ENCODE measurements at places on chromosomes 16 and 17.

GRCh38 chr17:64185101-64185500, 55.2 kb upstream of the ERN1 start:
- ATAC-seq: no peak

GRCh38 chr17:57737450-57737849, 7.6 kb downstream of the CCDC182 start:
- ATAC-seq: no peak

- ATAC-seq: no peak
Observed at GRCh38 chr16:86502856-86503748, 7.2 kb upstream of the FOXF1 start.

DNA sequence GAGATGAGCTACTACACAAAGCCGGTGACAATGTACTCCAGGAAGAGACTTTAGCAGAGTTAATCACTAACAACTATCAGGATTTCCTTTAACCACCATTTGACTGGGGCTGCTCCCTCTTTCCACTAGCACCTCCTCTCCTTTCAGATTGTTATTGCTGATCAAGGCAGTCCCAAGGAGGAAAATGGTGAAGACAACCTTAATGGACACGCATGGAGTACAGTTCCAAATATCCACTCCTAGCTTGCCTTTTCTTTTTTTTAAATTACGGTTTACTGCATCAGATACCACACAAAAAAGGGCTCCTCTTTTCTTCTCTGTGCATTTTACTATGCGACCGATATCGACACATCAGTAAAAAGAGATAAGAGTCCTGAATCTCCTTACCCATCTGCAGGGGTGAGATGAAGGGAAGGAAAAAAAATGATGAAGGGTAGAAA, 30.9 kb downstream of the FAM222B start:
- peak; percentile 30 for ATAC-seq

DNA sequence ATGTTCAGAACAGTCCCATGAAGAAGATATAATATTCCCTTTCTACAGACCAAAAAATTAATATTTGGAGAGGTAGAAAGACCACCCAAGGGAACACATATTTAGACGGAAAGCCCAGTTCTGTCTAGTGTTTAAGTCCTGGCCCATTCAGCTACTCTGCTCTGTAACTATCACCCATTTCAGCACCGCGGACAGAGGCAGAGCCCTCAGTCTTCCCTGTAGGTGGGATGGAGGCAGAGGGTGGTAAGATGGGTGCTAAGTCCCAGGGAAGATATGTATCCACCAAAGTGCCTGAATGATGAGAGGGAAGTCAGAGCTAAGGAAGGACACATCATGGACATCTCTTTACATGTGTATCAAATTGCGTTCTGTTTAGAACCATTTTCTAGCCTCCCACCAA, 27.8 kb upstream of the C16orf78 start:
- no peak for ATAC-seq

DNA sequence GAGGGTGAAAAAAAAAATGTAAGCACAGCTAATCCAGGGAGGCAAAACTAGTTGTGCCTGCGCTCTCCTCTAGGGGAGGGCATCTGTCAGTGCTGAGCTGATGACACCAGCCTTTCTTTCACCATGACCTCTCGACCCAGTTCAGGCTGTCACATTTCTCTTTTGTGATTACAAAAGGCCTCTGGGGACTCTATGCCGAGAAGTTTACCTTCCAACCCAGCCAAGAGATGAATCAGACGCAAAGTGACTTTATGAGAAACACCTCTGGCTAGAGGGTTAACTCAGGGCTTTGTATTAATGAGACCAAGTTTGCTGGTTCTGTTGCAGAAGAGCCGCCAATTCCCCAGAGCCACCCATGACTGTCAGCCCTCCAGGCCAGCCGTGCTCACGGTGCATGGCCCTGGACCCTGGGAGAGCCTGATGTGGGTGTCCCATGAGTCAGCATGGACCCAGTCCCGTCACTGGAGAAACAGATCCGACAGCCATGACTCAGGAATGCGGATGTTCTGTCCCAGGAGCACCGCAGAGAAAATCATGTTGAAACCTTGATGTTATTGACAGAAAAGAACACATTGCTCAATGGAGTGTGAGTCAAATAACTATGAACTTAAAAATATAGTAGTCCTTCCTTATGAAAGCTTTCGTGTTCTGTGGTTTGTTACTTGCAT, 437.2 kb downstream of the HS3ST3B1 start:
- peak; percentile 51 for ATAC-seq

- ATAC-seq: no peak
Observed at GRCh38 chr16:72044296-72044695, 10.0 kb upstream of the HP start.

DNA sequence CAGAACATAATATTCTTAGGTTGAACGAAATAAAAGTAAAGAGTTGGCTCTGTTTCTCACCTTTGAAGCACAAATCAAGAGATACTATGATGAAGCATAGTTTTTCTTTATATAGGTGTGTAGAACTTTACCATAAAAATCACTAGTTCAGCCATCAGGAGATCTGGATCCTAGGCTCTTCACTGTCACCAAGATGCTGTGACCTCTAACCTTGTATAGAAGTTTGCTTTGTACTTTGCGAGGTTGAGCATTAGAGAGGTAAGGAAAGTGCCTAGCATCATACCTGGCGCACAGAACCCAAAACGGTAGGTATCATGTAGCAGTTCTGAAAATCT, 553 bp upstream of the CDC6 start:
- ATAC-seq: no peak

GRCh38 chr16:77288222-77288621, 89.0 kb downstream of the SYCE1L start:
- no peak for ATAC-seq

DNA sequence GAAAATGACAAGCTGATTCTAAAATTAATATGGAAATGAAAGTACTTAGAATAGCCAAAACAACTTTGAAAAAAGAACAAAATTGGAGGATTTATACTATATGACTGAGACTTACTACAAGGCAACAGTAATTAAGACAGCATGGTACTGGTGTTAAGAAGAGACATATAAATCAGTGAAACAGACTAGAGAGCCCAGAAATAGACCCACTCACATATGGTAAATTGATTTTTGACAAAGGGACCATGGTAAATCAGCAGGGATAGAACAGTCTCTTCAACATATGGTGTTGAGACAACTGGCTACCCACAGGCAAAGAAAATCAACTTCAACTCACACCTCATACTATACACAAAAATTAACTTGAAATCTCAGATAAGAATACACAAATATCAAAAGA, 12.9 kb downstream of the CMC2 start:
- peak; percentile 24 for ATAC-seq

GRCh38 chr17:19750835-19751234, 2.7 kb upstream of the ALDH3A1 start:
- no peak for ATAC-seq

Measured in SK-N-SH treated with all-trans-retinoic acid at 6 μM for 48 hours (cell line).